Stimulated activated naive CD8-positive, alpha-beta T cell treated with anti-CD3 and anti-CD28 coated beads, Interleukin-15, Interleukin-2, amounts not matched to agents 100 U/mL and 50 U/mL, for 24 hours (primary cell): ENCODE measurements at places on chromosomes 12 and 14.

- DNase-seq, result peak; percentile 69
Measured at GRCh38 chr12:124646385-124647230, 79.2 kb upstream of the NCOR2 start.

DNA sequence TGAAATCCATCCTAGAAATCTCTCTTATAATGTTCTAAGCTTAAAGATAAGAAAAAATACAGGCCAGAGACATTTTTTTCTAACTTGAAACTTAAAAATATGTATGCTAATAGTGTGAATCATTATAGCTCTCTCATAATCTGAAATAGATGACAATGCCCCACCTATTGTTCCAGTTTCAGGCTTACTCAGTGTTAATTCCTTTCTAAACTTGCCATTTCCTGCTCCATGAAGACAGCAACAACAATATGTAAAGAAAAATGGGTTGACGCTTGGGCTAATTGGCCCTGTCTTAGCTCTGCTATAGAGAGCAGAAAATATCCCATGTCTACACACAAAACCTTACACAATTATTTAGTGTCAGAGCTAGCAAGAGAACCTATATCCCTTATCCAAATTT lies 37.1 kb downstream of the LMO3 start:
- DNase-seq, result no peak

- no peak for DNase-seq
Measured at GRCh38 chr12:27924350-27925135, 48.0 kb downstream of the PTHLH start.

- DNase-seq, result no peak
Measured at GRCh38 chr14:21526672-21527317, 649 bp upstream of the SALL2 start.

DNA sequence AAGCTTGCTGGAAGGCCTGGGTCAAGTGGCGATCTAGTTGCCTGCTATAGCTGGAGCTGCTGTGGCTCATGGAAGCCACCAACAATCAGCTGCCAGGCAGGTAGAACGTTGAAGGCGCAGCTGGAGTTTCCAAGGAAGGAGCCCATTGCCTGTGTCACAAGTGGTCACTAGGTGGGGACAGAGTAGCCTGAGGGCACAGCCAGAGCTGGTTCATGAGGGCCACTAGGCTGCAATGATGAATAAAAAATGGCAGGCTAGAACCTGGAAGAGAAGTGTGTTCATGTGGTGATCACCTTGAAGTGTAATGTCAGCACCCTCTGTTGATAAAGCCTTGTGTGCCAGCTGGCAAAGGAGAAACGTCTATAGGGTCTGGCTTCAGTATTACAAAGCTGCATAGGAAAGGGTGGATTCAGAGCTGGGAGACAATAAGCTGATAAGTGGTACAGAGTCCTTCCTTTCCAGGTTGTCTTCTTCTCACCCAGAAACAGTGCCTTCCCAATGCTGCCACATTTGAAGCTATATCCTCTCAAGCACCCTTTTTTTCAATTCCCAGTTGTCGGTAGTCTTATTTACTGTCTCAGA lies 165.8 kb downstream of the EMP1 start:
- DNase-seq, result peak; percentile 65

DNA sequence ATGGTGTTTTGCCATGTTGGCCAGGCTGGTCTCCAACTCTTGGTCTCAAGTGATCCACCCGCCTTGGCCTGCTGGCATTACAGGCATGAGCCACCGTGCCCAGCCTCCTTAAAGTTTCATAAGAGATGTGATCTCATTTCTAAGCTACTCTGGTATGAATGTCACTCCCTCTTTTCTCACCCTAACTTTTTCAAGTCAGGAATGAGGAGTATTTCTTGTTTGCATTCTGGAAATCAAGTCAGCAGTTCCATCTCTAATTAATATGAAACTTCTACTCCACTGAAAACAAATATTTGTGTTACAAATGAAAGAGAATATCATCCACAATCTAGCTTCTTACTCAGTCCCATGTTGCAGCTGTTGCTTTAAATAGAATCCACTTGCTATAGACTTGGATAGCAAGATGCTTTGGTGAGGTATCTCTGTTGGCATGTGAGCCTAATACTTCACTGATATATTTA lies 61.3 kb downstream of the ARF6 start:
- DNase-seq, result no peak

- DNase-seq, result no peak
Measured at GRCh38 chr14:22819151-22819988, 4.1 kb upstream of the SLC7A7 start.

DNA sequence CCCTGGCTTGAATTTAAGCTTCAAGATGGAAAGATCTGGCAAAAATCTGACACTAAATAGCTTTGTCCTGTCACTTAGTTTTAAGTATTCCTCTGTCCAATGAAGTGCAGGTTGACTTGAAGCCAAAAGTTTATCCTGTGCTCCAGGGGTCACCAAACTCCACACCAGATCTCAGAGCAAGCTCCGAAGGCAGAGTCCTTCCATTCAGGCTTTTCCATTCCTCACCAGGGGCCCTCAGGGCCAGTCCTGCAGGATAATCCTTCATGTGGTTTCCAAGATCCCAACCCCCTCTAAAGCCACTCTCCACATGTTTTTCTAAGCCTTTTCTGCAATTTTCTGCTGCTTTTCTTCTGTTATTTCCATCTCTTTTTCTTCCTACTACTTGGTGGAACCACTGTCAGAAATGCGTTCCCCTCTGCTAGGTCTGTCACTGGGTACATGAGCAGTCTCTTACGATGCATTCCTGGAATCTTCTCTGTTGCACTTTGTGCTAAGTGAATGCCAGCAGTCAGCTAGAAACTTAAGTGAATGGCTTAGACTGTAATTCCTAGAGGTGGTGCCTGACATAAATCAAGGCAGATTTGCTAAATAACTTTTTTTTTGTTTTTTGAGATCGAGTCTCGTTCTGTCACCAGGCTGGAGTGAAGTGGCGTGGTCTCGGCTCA lies 251.4 kb downstream of the MSRB3 start:
- DNase-seq, result no peak

- no peak for DNase-seq
Measured at GRCh38 chr12:102118874-102119273, 1.0 kb downstream of the NUP37 start.

DNA sequence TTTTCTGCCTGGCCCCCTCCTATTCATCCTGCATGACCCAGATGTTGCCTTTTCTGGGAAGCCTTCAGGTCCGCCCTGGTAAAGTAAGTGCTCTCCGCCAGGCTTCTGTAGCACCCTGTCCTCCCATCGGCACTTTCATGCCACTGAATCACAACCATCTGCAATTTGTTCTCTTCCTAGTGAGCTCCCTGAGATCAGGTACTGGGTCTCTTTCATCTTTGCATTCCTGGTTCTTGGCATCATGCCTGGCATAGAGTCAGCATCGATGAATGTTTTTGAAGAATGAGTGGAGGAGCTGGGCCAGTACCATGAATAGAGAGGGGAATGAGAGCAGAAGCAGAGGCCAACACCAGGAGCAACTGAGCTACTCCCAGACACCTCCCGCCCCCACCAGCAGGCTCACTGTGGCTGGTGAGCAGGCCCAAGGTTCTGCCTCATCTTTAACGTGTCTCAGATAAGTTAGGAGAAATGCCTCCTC lies 13.1 kb downstream of the ZDHHC22 start:
- no peak for DNase-seq

DNA sequence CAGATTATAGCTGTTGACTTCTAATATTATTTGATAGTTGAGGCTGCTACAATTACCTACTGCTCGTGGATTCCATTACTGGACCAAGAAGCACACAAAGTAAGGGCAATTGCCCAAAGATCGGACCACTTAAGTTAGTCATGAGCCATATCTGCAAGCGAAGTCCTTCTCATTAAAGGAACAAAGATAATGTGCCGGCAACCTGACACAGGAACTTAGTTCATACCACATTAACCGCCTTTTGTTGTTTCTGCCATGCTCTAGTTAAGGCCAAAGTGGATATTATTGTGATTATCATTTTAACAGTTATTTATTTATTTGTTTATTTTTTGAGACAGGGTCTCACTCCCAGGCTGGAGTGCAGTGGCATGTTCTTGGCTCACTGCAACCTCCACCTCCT lies 38.1 kb upstream of the TMED10 start:
- DNase-seq, result no peak

- no peak for DNase-seq
Measured at GRCh38 chr12:69464428-69464827, 5.8 kb upstream of the FRS2 start.

GRCh38 chr14:99203080-99203479 lies 68.9 kb downstream of the BCL11B start:
- DNase-seq, result no peak

GRCh38 chr12:131085816-131086591 lies 132.3 kb downstream of the ADGRD1 start:
- no peak for DNase-seq

GRCh38 chr12:94195483-94195882 lies 47.1 kb downstream of the PLXNC1 start:
- DNase-seq, result no peak

GRCh38 chr12:45615268-45615667 lies 114.2 kb upstream of the ARID2 start:
- no peak for DNase-seq

- no peak for DNase-seq
Measured at GRCh38 chr14:45897439-45897838, 644.4 kb upstream of the MIS18BP1 start.

DNA sequence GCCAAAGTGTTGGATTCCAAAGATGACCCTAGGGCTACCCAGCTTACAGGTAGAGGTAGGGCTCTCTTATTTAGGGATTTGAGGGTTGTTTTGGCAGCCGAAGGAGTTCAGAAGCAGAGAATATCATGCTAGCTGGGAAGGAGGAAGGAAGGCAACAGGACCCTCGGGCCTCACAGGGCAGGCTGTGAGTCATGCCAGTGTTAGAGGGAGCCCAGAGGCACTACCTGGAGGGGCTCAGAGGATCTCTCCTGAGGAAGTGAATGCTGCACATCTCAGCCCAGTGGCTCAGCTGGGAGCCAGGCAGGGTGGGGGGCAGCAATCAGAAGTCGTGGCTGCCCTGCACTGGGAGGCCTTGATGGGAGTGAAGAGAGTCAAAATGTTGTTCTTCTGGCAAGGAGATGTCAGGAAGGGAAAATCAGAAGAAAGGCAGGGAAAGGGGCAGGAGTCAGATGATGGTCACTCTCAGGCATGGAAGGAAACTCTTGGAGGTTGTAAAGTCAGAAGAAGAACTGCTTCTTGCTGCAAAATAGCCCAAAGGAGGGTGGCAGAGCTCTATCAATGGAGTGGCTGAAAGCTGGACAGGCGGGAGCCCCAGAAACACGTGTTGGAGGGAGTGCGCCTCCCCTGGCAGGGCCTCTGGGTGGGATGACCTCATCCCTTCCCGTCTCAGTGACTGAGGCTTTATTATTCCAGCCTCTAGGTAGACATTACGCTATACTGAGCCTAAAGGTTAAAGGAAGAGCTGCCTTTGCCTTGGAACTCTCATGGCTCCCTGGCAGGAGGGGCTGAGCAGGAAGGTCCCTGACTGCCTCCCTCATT lies 141.3 kb downstream of the SMOC1 start:
- no peak for DNase-seq

GRCh38 chr14:74242021-74242779 lies 3.0 kb downstream of the VSX2 start:
- no peak for DNase-seq

DNA sequence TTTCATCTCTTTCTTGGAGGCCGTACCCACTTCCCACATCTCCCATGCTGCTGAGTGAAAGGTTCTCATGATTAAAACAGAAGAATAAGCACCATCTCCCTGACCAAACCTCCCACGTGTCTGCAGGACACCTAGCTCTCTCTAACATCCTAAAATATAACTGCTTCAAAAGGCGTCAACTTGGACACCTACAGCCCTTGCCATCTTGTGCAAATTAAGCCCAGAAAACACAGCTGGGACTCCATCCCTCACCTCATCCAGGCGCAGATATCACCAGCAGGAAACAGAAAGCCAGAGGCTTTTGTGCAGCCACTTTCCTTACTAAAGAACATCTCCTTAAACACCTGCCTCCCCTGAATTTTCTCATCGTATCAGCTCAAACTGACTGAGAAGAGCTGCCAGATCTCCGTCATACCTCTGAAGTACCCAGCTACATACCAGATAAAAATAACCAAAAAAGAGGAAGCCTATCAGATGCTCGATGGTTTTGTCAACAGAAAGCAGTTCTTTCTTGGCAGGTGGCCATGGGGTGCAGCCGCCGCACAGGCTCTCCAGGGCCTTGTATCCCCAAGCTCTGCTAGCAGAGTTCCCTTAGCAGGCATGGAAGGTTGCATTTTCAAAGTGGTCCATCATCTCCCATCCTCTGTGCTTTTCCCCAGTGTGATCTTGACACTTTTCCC lies 28.8 kb downstream of the MAP3K9 start:
- no peak for DNase-seq

DNA sequence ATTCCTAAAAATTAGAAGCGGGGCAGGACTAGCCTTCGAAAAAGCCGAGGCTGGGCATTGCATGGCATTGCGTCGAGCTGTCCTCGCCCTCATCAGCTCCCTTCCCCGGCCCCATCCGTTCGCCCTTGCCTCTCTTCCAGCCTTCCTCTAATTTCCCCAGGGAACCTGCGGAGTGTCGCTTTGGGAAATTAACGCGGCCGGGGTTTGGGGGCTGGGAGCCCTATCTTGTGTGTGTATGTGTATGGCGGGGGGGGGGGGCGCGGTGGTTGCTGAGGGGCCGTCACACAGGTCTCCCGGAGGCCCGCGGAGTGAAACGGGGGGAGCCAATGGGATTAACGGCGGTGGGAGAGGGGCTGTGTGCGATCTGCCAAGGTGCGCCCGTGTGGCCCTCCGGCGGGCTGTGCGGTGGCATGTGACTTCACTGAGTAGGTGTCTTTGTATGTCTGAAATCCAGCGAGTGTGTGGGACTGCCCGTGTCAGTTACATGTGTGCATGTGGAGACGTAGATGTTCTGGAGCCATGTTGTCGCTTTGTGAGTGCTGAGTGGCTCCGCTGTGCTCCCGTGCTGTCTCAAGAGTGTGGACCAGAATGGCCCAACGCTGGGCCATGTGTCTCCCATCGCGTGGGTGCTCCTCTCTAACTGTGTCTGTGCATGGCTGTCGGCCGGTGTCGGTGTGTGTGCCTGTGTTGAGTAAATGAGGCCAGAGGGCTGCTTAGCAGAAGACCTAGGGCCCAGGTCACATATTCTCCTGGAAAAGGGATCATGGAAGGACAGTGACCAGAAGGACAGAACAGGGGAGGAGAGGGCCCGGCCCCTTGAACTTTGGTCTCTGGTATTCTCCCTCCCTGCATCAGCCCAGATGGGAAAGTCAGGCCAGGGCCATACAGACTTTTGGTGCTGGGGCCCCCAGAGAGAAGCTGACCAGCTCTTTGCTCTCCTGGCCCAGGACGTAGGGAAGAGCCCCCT lies 1.5 kb downstream of the PTMS start:
- DNase-seq, result no peak

- DNase-seq, result no peak
Measured at GRCh38 chr12:13592063-13592942, 389.1 kb downstream of the GRIN2B start.

DNA sequence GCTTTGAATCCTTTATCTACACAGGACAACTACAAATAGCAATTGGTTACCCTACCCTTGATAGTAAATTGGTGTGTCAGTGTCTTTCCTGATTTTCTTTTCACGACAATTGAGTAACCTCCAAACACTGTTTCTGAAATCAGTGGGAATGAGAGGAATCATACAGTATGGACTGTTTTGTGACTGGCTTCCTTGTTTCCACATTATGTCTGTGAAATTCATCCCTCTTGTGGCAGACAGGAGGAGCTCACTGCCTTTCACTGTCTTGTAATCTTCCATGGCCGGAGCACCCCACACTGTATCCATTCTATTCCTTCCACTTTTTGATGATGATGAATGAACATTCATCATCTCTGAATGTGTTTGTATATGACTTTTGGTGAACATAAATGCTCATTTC lies 164.0 kb upstream of the PZP start:
- DNase-seq, result no peak

GRCh38 chr12:31263661-31264060 lies 62.3 kb downstream of the SINHCAF start:
- no peak for DNase-seq
